ENCODE measurements at places on chromosomes 2 and 18.
A peak's percentile ranks its signal among the peaks of the same experiment; 100 is the strongest.

- peak; percentile 19 for DNase-seq
Observed at GRCh38 chr2:104733226-104733943, 120.5 kb upstream of the POU3F3 start.

DNA sequence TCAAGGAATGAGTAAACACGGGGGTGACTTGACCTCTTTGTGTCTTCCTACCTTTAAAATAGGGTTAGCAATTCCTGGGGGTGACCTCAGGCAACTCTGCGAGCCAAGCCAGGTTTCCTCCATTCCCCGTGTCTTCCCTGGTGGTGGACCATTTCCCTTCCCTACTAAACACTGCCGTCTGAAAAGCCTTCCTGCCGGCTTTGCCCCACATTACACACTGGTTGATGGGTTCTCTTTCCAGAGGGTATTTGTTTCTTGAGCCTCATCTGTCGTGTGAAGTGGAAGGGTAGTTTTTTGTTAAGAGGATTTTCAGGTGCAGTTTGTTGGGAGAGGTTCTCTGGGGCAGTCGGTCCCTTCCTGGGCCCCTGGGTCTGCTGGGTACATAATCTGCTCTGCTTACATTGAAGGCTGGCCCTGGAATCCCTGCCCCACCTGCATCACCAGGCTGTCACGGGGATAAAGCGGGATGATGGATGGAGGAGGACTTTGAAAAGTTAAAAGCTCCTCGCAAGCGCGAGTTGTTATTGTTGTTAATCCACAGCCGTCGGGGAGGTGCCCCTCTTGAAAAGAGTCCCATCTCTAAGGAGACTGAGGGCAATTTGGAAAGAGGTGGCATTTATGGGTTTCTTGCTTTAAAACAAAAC is 175.4 kb upstream of the SPRED2 start:
- no peak for DNase-seq

GRCh38 chr2:67246791-67247190 is 150.3 kb upstream of the ETAA1 start:
- no peak for DNase-seq

- DNase-seq, result no peak
Observed at GRCh38 chr2:42115588-42115987, 53.6 kb upstream of the EML4 start.

DNA sequence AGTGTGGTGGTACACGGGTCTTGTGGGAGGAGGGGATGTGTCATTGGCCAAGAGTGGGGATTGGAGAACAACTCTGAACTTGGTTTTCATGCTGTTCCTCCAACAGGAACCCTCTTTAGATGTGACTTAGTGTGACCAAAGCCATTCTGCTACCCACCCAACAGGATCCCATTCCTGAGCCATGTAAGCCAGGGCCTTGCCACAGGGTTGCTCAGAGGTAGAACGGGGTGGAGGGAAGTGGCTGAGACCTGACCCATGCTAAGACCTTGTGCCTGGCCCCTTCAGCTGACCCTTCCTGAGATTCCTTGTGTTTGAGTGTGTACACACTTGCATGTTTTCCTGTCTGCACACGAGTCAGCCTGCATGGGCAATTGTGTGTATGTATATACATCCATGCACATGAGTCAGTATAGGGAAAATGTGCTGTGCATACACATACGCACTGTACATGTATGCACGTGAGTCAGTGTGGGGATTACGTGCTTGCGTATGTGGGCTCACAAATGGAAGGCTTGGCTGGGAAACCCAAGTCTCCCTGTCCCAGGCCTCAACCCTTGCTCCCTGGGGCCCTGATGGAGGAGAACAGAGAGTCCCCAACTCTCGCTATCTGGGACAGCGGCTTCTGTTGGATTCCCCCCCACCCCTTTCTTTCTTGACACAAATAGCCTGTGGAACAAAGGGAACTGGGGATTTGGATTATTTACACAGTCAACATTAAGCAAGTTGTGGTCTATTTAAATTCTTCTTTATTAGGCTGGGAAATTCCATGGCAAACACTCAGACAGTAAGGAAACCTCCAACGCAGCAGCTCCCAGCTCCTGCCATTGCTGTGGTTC is 339.8 kb downstream of the DYSF start:
- no peak for DNase-seq

DNA sequence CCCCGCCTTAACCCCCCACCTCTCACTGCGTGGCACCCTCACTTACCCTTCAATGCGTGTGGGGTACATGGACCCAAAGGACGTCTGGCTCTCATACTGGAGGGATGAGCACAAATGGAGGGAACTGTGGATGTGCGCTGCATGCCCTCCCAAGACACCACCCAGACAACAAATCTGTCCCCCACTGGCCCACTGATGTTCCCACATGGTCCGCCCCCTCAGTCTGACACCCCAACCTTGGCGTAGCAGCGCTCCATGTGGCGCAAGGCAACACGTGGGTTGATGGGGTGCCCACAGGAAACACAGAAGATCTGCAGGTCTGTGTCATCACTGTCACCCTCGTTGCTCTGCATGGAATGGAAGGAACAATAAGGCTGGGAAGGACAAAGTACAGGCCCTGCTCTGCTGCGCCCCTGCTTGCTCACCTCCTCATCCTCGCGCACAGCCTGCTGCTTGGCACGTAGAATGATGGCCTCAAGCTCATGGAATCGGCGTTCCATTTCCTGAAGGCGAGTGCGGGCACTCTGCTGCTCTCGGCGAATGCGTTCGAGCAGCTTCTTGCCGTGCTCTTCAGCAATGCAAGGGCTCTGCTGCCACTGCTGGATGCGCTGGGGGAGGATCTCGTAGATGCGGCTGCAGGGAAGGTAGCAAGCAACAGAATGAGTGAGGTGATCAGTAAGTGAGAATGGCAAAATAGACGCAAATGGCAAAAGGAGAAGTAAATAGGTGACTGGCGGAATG is 2.3 kb upstream of the MBD1 start:
- DNase-seq, result no peak

DNA sequence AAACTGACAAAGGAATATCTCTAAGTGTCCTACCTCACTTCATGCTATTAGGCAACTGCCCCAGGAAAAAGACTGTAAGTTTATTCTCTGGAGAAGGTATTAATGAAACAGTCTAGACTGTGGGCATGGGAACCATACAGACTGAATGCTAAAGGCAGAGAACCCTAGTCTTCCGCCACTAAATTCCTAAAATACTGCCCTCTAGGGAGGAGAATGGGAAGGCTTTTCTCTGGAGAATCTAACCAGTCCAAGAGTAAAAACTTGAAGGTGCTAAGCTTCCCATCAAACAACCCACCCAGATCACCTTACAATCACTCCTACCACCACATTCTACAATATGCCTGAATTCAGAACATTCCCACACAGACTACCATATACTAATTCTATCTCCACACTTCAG is 3.4 kb downstream of the SRBD1 start:
- DNase-seq, result no peak

GRCh38 chr2:10650761-10651160 is 39.0 kb downstream of the NOL10 start:
- DNase-seq, result no peak

GRCh38 chr2:137138263-137138662 is 372.9 kb downstream of the THSD7B start:
- no peak for DNase-seq

- DNase-seq, result no peak
Observed at GRCh38 chr2:238433941-238434845, 7.5 kb downstream of the ASB1 start.

DNA sequence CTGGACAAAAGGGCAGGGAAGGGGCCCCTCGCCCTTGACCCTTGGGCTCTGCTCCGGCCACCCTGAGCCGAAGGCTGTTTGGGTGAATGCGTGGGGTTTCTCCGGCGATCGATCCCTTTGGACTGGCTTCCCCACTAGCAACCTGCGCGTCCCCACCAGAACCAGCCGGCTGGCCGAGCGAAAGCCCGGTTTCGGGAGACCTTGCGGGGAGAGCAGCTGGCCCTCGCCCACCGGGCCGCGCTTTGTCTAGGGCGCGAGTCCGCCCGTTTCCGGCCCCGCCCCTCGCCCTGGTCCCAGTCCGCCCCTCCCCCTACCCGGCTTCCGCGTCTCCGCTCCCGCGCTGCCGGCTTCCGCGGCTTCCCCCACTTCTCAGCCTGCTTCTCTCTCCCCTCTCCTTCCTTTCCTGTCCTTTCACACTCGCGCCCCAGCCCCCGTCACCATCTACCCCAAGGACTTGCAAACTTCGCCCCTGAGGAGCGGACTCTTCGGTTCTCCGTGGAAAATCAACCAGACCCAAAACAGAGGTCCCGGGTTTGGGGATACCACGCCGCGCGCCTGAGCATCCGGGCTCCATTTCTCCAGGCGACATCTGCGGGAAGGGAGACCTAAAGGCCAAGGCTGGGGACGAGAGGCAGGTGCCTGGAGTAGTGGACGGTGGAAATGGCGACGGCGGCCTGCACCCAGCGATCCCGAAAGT is 48.0 kb upstream of the ATP6V1B1 start:
- no peak for DNase-seq

- no peak for DNase-seq
Observed at GRCh38 chr2:72543497-72544216, 282.2 kb downstream of the EXOC6B start.

- DNase-seq, result no peak
Observed at GRCh38 chr2:17804358-17804757, 11.9 kb upstream of the MSGN1 start.
